ENCODE measurements at places on chromosomes 1 and 21.

DNA sequence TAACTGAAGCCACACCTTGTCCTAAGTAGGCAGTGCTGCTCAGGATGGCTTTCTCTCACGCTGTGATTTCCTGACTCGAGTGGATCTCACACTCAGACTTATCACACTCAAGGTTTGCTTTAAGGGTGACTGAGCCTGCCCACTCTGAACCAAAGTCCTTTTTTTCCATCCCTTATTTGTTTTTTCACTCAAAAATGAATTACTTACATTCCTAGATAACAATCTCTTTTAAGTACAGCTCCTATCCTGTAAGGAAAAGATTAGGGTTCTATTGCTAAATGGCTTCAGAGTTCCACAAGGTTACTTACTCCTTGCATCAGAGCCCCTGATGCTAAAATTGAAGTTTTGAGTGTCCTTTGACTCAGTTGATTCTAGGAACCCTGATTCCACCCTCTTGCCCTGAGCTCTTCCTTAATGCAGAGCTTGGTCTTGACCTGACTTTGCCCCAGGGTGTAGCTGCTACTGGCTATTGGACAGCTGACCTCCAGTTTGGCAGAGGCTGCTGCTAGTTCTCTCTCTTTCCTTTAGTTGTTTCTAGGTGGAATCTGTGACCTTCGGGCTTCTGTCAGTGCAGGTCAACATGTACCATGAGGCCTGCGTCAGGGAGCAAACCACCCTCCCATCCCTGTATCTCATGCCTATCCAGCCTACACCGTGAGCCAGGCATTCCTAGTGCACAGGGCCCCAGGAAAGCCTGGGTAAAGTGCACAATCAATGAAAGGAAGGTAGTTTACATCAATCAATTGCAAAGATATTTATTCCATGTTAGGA, 80.1 kb upstream of the CD55 start:
- DNase-seq, result no peak

GRCh38 chr1:9847269-9847668, 23.5 kb upstream of the CLSTN1 start:
- DNase-seq, result no peak

DNA sequence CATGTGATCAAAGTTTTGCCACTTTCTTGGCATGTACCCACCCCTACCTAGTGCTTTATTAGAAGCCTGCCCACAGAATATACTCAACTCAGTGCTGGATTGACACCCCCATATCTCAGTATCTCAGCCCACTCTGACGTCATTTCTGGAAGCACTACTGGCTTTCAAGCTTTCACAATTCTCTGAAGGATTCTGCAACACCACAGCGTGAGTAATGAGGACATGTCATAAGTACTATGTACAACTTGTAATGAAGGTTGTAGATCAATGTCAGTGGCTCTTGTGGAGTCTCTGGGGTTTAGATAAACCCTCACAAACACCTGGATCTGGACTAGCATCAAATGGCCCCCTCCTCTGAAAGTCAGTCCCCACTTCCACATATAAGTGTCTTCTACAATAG, 57.2 kb downstream of the TNFSF4 start:
- no peak for DNase-seq

- no peak for DNase-seq
Measured at GRCh38 chr1:48043622-48044021, 46.4 kb upstream of the TRABD2B start.
